ENCODE measurements at places on chromosomes 11 and 22.

GRCh38 chr11:105781807-105782206, 171.9 kb downstream of the GRIA4 start:
- no peak for DNase-seq

GRCh38 chr11:66996609-66997273, 21.6 kb downstream of the C11orf86 start:
- no peak for DNase-seq

DNA sequence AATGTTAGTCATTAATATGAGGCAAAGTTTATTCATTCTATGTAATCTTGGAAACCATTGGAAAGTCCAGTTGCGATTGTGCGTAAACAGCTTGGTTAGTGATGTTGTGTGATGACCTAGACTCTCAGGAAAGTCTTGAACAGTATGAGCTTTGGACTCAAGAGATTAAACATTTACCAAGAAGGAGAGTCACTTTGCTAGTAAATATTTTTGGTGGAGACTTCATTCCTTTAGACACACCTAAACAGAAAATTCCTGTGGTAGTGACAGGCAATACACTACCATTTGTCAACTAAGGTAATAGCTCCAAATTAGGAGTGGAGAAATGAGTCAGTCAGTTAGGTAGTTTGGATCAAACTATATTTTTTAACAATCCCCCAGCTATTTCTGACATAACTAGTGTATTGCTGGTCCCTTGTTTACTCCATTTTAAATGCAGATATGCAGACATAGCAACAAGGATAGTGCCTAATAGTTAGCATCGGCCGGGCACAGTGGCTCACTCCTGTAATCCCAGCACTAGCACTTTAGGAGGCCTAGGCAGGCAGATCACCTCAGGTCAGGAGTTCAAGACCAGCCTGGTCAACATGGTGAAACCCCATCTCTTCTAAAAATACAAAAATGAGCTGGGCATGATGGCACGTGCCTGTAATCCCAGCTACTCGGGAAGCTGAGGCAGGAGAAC, 89.3 kb downstream of the ARHGAP42 start:
- no peak for DNase-seq

GRCh38 chr22:19410941-19411689, 20.4 kb downstream of the HIRA start:
- DNase-seq, result no peak

DNA sequence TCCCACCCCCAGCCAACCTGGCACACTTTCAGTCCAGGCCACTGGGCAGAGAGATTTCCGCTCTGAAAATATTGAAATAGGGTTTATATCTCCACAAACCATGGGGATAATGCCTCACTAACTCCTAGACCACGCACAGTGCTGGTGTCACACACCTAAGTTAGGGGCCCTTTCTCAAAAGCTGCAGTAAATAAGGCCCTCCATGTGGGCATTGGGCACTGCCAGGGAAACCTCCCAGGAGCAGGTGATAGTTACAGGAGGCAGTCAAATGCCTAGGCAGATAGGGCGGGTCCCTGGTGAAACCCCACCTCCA, 3.1 kb upstream of the IL10RA start:
- DNase-seq, result no peak

DNA sequence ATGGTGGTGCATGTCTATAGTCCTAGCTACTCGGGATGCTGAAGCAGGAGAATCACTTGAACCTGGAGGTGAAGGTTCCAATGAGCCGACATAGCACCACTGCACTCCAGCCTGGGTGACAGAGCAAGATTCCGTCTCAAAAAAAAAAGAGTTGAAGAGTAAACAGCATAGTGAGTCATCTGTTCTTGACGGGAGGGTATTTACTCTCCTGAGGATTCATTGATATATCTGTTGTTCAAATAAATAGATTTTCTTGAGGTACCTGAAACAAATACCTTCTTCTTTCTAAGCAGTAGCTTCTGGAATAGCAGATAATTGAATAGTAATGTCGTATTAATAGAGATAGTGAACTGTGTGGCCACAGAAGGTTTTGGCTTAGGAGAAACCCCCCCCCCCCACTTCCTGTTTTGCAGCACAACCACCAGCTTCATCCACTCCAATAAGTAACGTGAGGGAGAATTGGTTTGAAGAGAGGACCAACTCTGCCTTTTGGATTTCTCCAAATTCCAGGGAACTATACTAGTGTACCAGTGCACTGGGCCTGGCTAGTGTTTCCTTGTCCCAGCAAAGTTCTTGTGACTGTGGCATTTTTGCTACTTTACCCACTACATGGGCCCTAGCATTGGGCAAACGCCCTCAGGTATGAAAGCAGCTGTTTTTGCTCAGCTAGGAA, 90.0 kb downstream of the PRMT3 start:
- no peak for DNase-seq

GRCh38 chr11:44143987-44144909, 48.8 kb downstream of the EXT2 start:
- DNase-seq, result no peak

Measured in activated CD4-positive, CD25-positive, alpha-beta regulatory T cell treated with anti-CD3 and anti-CD28 coated beads, Interleukin-2, amount 50 U/mL, for 72 hours (primary cell).